ENCODE measurements at places on chromosomes 3 and 15. TPM values are rescaled to one million over a fixed set of nuclear protein-coding genes. Genes with fewer than 3 reads are reported as not detected.

The RSRC1 gene
- total RNA-seq = 40.6 TPM

The FHIT gene
- 5.2 TPM for total RNA-seq

The NANOGP8 gene
- 0.34 TPM for total RNA-seq

The SPESP1 gene
- not detected for total RNA-seq

The ROPN1 gene
- not detected for total RNA-seq

The CCR5 gene
- not detected for total RNA-seq

The ALDH1A3 gene
- 8.0 TPM for total RNA-seq

The DNAH12 gene
- total RNA-seq = 0.09 TPM

The C3orf70 gene
- 15.9 TPM for total RNA-seq

All from neural crest cell (in vitro differentiated cells).